NB4 (cell line): ENCODE measurements at places on chromosomes 2 and 18.

DNA sequence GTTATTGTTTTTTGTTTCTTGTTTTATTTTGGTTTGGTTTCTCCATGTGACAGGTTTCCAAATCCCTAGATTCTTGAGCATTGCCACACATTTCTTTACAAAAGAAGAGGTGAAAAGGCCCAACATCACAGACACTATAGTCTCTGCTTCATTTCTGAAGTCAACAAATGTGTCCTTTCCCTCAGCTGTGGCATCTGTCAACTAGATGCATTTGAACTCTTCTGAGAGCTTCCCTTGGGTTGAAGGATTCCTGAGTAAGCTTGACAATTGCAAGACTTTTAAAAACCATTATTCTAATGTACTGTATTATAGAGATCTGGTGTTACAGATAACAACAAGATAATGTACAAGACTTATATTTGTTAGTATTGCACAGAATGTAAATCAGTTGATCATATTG is 703.3 kb upstream of the PKDCC start:
- DNase-seq = no peak

DNA sequence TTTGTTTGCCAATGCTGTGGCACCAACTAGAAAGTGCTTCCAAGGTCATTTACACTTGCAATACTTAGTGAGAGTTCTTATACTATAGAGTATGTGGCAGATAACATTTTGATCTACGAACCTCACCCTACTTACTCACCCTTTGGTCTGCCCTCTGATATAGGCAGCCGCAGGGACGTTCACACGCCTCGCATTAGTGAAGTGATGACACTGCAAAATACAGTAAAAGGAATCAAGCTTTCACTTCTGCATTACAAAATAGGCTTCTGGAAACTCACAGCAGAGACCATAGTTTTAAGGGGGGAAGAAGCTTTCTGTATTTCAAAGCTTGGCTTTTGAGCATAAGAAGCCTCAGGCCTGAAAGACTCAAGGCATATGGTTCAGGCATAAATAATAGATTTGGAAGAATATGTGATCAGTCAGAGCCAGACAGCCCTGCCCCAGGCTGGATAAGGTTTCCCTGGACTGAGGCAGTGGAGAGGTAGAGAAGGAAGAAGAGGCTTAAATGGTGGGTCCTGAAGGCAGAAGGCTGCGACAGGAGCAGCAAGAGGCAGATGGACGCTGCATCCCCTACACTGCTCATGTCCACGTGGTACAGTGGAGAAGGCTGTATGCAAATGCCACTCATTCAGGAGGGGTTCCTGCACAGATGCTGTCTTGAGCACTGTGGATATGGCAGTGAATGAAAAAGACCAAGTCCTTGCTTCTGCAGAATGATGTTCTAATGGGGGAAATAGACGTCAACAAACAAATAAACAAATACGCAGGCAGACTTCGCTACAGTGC is 63.1 kb downstream of the FECH start:
- peak; percentile 39 for DNase-seq

GRCh38 chr2:19021100-19021476 is 337.3 kb downstream of the OSR1 start:
- DNase-seq = no peak

- no peak for DNase-seq
These were observed 1630.4 kb upstream of the ACVR2A start for GRCh38 chr2:146214394-146214929.

DNA sequence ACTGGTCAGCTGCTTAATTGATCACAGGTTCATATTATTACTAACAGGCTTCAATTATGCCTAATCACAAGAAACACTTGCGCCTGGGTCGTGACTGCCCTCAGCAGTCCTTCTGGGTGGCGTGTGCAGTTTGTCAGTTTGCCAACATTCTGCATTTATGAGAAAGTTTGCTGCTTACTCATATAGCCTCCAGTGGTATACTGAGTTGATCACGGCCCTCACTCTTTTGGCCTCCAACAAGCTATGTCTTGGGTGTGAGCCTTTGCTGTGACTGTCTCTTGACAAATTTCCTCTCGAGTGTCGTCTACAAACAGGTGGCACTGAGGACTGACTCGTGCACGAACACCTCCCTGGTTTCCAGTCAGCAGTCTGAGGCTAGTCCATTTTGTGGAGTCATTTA is 27.3 kb downstream of the DCDC2C start:
- no peak for DNase-seq

GRCh38 chr2:12539776-12540562 is 176.8 kb upstream of the TRIB2 start:
- DNase-seq = no peak

DNA sequence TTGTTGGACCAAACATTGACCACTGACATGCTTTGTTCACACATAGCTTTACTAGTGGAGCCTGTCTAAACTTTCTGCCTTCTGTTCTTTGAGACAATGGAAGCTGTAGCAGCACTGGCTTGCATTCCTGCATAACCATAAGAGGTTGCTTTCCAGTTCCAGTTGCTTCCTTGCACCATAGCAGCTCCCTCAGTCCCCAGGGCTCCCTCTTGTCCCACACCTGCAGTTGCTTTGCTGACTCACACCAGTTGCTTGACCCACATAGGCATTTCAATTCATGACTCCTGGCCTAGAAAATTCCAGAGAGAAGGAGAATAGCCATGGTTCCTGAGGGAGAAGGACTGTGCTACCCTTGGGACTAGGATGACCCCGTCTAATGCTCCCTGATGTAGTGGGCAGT is 20.9 kb downstream of the SGPP2 start:
- DNase-seq = no peak

DNA sequence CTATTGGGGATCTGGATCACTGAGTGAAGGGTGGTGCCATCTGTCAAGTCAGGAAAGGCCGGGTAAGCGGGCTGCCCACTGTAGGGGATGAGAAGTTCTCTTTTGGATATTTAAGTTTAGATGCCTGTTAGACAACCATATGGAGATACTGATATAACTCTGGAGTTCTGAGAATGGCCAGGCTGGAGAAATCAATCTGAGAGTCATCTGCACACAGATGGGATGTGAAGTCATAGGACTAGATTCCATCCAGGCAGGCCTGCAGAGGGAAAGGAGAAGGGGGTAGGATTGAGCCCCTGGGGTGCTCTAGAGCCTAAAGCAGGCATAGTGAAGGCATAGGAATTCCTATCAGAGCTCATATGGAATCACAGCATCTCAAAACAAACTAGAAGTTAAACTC is 30.1 kb downstream of the SPRED2 start:
- DNase-seq = no peak

- DNase-seq = no peak
These were observed 271.6 kb upstream of the SESTD1 start for GRCh38 chr2:179536185-179536584.

- DNase-seq = no peak
These were observed 79.0 kb upstream of the WDR75 start for GRCh38 chr2:189362283-189362682.

DNA sequence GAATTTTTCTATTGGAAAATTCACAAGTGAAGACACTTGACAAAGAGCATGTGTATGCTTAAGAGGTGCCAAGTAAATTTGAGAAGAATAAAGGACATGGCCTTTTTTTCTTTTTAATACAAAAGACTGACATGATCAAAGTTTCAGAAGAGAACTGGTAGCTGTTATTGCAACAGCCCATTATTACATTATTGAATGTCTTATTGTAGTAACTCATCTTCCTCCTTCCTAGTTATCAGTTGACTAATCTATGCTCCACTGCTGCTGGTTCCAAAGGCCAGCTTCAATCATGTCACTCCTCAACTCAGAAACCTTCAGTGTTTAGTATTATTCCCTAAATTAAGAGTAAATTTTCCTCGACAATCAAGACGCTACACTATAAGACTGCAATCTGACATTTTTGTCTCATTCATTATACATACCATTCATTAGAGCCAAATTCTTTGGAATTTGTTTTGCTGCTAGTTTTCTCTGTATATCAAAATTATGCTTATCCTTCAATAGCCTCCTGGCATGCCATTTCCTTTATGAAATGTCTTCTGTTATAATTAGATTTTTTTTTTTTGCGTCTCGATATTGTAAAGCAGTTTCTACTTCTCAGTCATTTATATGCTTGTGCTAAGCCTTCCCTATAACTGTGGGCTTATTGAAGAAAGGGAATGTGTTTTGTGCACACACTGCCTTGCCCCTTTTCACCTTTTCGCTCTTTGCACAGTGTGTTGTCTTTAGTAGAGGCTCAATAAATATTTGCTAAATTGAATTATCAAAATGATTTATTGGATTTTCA is 27.9 kb downstream of the ITGA4 start:
- no peak for DNase-seq

DNA sequence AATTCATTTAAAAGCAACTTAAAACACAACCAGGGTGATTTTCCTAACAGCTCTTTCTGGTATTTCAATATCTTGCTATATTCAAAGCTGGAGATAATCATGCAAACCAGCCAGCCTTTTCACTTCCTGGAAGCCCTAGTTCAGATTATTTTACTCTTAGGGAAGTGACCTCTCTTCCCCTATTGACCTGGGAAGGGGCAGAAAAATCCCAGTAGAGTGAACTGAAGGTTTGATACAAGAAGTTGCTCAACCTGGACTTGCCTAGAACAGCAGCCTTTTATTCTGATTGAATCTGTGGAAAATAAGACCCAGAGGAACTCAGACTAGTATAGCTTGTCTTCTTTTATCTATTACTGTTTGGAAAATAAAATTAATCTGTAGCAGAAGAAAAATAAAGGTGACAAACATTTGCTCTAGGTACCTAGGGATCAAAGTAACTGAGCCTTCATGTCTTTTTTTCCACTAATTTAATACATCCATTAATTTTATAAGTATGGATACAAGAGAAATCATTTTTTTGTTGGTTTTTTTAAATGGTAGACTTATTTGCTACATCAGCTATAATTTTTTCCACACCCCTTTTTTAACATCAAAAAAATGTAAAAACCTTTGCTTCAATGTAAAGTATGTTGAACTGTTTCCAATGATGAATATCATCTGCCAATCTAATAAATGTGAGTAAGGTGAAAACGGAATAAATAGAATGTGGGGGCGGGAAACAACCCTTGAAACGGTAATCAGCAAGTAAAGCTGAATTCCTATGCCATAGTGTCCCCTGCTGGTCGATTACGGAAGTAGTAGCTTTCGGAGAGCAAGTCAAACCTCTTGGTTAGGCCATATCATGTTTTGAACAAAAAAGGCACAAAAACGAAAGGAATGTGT is 629.9 kb downstream of the NRXN1 start:
- DNase-seq = peak; percentile 70

GRCh38 chr2:66930339-66931220 is 466.6 kb upstream of the ETAA1 start:
- no peak for DNase-seq

DNA sequence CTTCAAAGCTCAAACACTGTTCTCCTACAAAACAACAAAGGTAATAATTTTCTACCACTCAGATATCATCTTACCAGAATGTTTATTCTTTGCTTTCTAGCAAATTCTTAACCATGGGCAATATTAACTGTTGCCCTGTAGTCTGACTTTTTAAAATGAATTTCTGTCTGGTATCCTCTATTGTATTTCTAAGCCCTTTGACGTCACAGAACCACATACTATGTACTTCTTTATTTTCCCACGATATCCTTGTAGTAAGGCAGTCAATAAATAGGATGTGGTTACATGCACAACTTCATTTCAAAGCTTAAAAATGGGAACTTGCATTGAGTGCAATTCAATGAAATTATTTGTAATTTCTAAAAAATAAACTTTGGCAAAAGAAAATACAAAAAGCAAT is 58.7 kb downstream of the THADA start:
- DNase-seq = peak; percentile 39

DNA sequence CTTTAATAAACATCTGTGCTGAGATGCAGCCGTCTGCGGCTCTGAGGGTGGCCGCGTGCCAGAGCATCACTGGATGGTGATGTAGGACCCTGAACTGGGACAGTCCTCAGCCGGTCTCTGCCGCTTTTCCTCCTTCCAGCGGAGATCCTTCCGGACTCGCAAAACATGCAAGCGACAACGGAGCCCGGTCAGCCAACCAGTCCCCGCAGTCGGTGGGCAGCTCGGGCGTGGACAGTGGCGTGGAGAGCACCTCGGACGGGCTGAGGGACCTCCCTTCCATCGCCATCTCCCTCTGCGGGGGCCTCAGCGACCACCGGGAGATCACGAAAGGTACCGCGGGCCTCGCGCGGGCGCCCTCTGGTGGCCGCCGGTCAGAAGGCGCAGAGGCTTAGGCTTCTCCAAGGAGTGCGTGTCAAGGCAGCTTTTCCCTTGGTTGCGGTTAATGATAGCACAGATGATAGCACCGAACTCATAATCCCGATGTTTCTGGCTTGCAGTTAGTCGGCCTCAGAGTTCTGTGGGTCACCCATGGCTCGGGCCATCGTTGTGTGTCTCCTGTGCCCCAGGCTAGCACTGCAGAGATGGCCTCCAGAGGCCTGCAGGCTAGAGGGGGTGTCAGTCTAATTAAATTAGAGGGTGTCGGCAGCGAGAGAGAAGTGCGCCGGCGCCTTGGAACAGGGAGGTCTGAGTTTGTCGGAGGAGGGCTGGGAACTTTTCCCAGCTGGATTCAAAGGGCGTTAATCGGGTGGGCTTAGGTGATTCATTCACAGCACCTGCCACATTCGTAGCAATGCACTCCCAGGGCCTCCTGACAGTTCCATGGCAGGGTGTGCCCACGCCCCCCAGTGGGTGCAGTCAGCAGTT is 38.5 kb downstream of the LPIN1 start:
- DNase-seq = peak; percentile 64
